Natural killer cell treated with Interleukin-12 subunit alpha and Interleukin-12 subunit beta and Interleukin-15 and Interleukin-18, amount 100 ng/mL, for 72 hours (primary cell): ENCODE measurements at places on chromosomes 5 and 9. TPM values are rescaled to one million over a fixed set of nuclear protein-coding genes. Genes with fewer than 3 reads are reported as not detected.

GRCh38 chr5:83528439-83528769, 56.9 kb downstream of the VCAN start:
- DNase-seq, result no peak

- no peak for DNase-seq
Observed at GRCh38 chr5:147659166-147659929, 123.2 kb downstream of the JAKMIP2 start.

GRCh38 chr5:43019614-43020398, 20.3 kb downstream of the ANXA2R start:
- peak; percentile 91 for DNase-seq

DNA sequence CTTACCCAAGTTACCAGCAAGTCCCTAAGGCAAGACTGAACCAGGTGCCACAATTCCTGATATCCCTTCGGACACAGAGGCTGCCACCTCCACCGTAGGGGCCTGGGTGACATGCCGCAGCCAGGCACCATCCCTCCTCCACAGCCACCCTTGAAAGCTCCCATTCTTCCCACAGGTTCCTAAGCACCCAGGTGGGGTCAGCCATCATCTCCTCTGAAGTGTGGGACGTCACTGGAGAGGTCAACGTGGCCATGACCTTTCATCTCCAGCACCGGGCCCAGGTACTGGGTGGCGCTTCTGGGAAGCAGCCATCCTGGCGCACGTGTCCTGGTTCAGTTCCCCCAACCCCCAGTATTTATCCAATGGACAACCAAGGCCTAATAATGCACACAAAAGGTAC, 8.2 kb downstream of the ADGRD2 start:
- DNase-seq, result peak; percentile 3

DNA sequence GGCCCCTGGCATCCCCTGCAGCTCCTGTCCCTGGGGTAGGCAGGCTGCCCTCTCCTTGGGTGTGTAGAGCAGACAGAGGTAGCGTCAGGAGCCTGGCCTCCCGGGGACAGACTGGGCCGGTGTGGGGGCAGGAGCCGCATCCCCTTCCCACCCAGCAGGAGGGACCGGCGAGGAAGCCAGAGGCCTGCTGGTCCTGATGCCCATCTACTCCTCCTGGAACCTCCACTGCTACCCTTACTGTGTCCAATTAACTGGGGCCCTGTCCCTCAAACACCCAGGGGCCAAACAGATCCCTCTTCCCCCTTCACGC, 15.6 kb downstream of the RALGDS start:
- peak; percentile 32 for DNase-seq

DNA sequence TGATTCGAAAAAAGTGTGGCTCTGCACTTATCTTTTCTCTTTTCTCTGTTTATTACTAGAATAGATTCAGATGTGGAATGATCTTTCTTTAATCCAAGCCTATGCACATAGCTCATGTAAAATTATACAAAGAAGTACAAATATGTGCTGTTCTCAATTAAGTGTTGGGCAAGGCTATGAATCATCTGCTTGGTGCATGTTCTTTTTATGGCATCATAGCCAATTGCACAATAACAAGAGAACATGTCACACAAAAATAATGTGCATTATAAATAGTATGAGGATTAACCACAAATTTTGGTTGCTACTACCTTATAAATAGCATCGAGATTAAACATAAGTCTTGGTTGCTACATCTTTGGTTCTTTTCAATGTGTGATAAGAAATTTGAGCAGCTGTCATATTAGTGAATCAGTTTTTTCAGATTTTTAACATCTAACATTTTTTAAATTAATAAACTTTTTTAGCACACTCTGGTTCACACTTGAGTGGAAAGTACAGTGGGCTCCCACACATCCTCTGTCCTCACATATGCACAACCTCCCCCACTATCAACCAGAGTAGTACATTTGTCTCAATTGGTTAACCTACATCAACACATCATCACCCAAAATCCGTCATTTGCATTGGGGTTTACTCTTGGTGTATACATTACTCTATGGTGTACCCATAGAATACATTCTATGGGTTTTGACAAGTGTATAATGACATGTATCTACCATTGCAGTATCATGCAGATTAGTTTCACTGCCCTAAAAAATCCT, 6.8 kb upstream of the RECK start:
- DNase-seq, result no peak

DNA sequence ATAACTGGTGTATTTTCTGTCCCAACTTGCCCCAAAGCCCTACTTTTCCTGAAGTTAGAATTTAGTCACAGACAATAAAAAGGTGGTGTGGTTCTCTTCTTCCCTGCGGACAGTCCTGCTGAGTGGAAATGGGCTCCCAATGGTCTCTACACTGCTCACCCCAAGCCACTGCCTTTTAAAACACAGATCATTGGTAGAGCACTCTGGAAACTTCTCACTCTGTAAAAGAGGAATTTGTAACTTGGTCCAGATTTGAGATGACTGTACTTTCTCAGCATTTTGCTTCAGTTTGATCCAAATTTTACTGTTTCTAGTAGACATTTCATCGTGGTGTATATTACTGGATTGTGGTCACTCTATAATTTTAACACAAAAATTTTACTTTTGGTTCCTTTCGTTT, 80.3 kb upstream of the ROR2 start:
- no peak for DNase-seq

GRCh38 chr5:144328494-144328893, 157.8 kb downstream of the KCTD16 start:
- DNase-seq, result no peak

GRCh38 chr9:137311171-137311985, 9.3 kb upstream of the NRARP start:
- DNase-seq, result peak; percentile 57

- no peak for DNase-seq
Observed at GRCh38 chr5:151020304-151021110, at the start of gene GPX3. Gene GPX3, plus strand, starts transcription at chr5:151020591. Its CDS starts 64 bp downstream, at chr5:151020655.

DNA sequence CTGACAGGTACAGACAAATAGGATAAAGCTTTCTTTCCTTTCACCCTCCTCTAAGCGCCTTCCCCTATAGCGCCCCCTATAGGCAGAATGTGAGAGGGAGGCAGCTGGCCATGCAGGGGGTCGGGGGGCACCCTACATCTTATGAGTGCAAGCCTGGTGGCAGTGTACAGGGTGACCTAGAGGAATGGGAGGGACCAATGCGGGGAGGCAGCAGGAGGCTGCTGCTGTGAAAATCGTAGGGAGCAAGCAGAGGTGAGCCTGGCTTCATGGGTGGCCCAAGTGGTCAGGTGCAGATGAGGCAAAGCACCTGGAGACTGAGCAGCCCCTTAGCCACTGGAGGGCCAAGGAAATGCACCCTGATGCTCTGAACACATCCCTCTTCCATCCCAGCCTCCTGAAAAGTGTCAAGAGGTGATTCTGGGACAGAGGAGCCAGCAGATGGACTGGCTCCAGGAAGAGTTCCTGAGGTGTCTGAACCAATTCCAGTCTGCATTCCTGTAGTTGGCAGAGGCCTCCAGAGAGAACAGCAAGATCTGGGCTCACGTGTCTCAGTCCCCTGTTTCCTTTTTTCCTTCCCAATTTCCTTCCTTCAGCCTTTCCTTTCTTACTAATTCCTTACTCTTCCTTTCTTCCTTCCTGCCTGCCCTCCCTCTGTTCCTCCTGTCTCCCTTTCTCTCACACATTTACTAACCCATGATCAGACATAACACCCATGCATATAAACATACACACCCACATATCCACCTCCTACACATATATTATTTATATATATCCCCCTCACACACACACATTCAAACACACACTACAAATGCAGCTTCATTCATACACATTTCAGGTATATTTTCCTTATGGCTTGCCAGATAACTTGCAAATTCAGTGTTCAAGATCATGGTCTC, 32.8 kb upstream of the GALNT10 start:
- no peak for DNase-seq

GRCh38 chr9:5895782-5896181, 5.1 kb downstream of the MLANA start:
- DNase-seq, result no peak

DNA sequence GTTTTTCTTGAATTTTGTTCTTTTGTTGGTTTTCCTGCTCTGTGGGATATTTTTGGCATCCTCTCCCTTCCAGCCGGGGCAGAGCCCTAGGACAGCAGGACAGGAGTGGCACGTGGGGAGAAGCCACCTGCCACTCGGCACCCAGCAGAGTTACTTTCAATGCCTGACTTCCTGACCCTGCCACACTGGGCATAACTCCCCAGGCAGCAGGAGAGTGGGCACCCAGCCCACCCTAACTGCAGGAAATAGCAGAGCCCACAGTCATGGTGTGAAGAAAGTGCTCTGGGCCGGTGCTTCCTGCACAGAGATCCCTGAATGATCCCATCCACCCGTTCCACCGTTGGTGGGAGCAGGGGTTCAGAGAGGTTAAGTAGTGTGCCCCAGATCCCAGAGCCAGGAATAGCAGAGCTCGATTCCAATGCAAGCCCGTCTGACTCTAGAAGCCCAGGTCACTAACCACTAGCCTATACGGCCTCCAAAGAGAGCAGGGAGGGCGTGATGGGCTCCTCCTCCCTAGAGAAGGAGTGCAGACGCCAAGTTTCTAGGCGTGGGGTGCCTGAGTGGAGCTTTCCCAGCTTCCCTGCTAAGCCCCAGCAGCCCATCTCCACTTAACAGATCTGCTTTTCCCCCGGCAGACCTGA, 8.1 kb upstream of the NUP214 start:
- no peak for DNase-seq

GRCh38 chr5:62093976-62094375, 212.0 kb upstream of the KIF2A start:
- DNase-seq, result no peak

DNA sequence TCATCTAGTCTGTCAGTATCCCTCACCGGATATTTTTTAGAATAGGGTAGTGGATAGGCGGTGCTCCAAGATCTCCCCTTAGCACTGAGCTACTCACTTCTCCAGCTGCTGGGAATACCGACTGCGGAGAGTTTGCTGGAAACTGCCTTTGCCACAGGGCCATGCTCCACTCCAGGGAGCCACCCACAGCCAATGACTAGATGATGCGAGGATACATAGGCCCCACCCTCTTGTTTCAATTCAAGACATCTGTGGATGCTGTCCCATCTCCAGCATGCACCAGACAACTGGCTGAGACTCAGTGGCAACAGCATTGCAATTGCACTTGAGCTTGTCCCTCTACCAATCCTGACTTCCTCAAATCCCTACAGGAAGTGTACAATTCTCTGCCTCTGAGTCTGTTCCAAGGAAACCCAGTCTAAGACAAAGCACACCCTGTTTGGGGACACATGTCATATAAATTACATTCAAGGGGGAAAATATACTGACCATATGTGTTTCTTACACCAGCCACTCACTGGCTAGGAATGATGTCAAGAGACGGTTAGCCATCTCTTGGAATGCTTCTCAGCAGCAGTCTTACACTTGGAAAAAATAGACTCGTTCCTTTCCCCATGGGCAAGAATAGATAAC, 312.6 kb upstream of the KIF2A start:
- DNase-seq, result no peak

GRCh38 chr9:122216138-122216797, 12.5 kb downstream of the LHX6 start:
- no peak for DNase-seq

DNA sequence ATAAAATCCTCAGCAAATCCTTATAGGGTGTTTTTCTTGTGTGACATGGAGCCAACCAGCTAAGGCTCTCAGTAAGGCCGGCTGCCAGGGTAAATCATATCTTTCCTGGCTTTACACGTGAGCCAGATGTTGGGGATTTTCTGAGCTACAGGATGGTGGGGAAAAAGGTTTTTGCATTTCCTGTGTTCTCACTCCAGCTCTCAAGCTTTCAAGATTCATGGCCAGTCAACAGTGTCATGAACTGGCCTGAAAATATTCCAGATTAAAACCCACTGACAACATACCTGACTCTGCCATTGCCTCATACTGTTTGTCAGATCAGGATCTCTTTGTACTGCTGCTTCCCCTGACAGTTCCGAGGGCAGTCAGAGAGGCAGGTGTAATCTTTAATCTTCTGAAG, 306.9 kb downstream of the GLIS3 start:
- no peak for DNase-seq

GRCh38 chr5:161546470-161547301, at the start of gene GABRB2:
Gene GABRB2, minus strand, starts transcription at chr5:161546725. Its CDS starts 82 bp downstream, at chr5:161546643.
- DNase-seq, result no peak

- DNase-seq, result no peak
Observed at GRCh38 chr9:98275159-98275558, 19.7 kb upstream of the TBC1D2 start.

- no peak for DNase-seq
Observed at GRCh38 chr5:67004730-67005350, 191.8 kb downstream of the CD180 start.

- DNase-seq, result no peak
Observed at GRCh38 chr9:124940521-124940893, 376 bp downstream of the GOLGA1 start.

DNA sequence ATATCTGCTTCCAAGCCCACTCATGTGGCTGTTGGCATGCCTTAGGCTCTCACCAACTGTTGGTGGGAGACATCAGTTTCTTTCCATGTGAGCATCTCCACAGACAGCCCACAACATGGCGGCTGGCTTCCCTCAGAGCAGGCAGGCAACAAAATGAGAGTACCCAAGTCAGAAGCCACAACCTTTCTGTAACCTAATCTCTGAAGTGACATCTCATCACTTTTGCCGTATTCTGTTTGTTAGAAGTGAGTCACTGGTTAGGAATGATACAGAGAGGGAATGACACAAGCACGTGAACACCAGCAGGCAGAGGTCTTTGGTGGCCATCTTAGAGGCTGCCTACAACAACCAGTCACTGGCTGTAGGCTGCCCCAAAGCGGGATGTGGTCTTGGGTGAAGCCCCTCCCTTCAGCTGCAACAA, 88.6 kb upstream of the RASGRF2 start:
- DNase-seq, result no peak

DNA sequence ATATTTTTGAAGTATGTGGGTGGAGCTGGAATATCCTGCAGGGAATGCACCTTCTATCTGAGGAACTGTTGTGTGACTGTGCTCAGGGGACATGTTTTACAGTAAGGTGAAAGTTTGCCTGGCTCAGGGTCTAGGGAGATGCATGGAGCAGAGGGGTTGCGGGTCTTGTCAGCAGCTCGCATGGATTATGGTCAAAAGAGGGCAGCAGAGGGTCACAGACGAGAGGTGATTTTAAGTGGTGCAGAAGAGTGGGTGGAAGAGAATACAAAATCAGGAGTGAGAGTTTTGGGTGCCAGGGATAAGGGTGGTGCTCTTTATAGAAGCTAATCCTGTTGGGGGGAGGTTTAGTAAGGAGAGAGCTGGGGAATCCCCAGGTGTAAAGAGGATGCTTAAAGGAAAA, 53.5 kb upstream of the GRIN3A start:
- DNase-seq, result no peak

- no peak for DNase-seq
Observed at GRCh38 chr9:114697951-114698351, 16.0 kb upstream of the TEX48 start.

Gene CAVIN4
- total RNA-seq, result 0.48 TPM

Gene ADAMTS6
- total RNA-seq, result 1.2 TPM

Gene VCAN
- total RNA-seq, result 0.42 TPM

Gene BRIX1
- 73.7 TPM for total RNA-seq

Gene TMEM252
- not detected for total RNA-seq

Gene GPRIN1
- 2.7 TPM for total RNA-seq

Gene IRX2
- total RNA-seq, result not detected

Gene PLPP7
- total RNA-seq, result not detected

Gene TAF11L10
- not detected for total RNA-seq

Gene CDH10
- total RNA-seq, result not detected
